Pulmonary artery endothelial cell (primary cell): ENCODE measurements at places on chromosomes 7 and 10. TPM values are rescaled to one million over a fixed set of nuclear protein-coding genes. Genes with fewer than 3 reads are reported as not detected.

The WDR91 gene
- total RNA-seq: 3.2 and 8.7 TPM in 2 replicates

The CAMK2B gene
- total RNA-seq: 1.7 and 2.7 TPM in 2 replicates

The WDFY4 gene
- total RNA-seq: 7.1 and 19.1 TPM in 2 replicates

The CFAP70 gene
- 0.13 and 0.28 TPM in 2 replicates for total RNA-seq

The GPR141 gene
- not detected in 2 replicates for total RNA-seq

The GPR15LG gene
- total RNA-seq: not detected in 2 replicates

The KRIT1 gene
- total RNA-seq: 40.5 and 44.0 TPM in 2 replicates

The MRPS17 gene
- total RNA-seq: 20.9 and 32.6 TPM in 2 replicates

The ACHE gene
- 0.33 and 0.81 TPM in 2 replicates for total RNA-seq
